ENCODE measurements at places on chromosomes 2 and 18.

DNA sequence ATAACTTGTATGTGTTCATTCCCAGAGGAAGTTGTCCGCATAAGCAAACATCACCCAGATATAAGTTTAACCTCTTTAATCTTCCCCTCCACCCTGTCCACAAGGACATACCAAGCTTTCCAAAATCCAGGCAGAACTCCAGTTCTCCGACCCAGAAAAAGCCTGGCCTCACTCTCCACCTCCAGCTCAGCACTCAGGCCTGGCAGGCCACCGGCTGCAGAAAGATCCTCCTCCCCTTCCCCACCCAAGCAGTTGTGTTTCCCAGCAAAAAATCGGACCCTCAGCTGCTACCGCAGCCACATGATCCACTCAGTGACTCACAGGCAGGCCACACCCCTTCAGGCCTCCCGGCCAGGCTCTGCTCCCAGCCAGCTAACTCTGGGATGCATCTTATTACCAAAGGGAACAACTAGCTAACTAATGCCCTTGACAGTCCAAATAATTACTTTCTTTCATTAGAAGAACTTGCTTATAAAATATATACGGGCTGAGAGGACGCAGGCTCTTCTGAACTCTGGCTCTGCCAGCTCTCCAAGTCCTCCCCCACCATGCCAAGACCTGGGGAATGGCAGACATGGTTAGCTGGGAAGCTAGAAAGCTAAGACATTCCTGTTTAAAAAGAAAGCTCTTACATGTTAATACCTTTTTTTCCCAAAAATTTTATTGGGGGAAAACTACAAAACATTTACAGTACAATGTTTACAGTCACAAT lies 4.5 kb downstream of the ZFP36L2 start:
- DNase-seq, result peak; percentile 38

DNA sequence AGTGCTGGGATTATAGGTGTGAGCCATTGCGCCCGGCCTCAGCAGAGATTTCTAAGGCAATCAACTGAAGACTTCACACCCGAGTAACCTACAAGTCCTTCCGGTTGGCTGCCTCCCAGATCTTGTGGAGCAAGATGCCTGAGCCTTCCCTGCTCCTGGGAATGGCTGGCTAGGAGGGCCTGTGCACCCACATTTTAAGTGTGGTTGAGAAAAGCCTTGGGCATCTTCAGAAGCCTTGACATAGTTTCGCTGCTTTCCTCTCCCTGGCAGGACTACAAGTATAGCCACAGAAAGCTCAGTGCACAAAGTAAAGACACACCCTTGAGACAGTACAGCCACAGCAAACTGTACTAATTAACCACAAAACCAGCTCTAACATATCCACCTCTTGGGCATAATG lies 35.2 kb downstream of the E2F6 start:
- DNase-seq, result no peak

- no peak for DNase-seq
Measured at GRCh38 chr2:21195326-21195725, 71.6 kb downstream of the TDRD15 start.

DNA sequence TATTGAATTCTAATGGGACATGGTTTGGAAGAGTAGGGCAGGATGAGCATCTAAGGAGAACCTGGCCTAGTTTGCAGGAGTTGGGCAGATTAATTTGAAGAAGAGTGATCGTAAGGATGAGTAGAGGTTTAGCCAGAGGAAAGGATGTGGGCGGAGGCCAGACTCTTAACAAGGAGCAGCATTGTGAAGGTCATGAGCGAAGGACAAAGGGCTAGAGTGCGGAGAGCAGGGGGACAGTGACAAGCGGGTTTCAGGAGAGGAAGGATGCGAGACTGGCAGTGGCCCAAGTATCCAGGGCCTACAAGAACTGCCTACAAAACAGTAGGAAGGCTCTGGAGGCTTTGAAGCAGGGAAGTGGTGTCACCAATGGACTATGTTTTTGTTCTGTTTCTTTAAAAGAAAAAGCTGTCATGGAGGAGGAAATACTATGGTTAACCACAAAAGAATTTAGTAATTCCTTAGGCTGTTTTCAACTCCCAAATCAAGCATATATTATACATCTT lies 20.1 kb downstream of the SLC66A3 start:
- no peak for DNase-seq

DNA sequence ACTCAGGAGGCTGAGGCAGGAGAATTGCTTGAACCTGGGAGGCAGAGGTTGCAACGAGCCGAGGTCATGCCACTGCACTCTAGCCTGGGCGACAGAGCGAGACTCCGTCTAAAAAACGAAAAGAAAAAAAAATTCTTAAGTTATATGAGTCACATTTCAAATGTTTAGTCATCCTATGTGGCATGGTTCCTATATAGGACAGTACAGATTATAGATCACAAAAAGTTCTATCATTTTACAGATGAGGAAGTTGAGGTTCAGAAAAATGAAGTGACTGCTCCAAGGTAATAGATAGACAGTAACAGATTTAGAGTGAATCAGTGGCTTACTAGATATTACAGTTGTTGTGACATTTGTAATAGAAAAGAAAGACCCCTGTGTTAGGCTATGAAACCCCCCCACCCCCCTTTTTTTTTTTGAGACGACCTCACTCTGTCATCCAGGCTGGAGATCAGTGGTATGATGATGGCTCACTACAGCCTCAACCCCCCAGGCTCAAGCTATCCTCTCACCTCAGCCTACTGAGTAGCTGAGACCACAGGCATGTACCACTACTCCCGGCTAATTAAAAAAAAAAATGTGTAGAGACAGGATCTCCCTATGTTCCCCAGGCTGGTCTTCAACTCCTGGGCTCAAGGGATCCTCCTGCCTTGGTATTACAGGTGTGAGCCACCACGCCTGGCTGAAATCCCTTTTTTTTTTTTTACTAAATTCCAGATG lies 22.7 kb downstream of the PTPN4 start:
- no peak for DNase-seq

DNA sequence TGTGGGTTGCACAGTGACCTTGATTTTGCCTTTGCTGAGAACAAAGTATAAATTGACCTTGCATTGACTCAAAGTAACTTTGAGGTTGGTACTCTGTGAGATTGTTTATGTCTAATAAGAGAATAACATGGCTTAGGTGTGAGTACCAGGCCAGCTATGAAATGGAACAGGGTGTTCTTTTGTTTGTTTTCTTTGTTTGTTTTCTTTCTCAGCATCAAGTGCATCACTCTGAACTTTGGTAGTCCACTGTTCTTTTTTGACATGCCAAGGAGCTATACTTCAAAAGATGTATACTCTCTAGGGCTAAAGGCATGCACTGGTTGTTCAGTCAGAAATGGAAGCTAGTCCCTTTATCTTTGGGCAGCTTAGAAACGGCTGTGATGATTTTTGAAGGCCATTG lies 5.1 kb downstream of the ABCB11 start:
- DNase-seq, result no peak

DNA sequence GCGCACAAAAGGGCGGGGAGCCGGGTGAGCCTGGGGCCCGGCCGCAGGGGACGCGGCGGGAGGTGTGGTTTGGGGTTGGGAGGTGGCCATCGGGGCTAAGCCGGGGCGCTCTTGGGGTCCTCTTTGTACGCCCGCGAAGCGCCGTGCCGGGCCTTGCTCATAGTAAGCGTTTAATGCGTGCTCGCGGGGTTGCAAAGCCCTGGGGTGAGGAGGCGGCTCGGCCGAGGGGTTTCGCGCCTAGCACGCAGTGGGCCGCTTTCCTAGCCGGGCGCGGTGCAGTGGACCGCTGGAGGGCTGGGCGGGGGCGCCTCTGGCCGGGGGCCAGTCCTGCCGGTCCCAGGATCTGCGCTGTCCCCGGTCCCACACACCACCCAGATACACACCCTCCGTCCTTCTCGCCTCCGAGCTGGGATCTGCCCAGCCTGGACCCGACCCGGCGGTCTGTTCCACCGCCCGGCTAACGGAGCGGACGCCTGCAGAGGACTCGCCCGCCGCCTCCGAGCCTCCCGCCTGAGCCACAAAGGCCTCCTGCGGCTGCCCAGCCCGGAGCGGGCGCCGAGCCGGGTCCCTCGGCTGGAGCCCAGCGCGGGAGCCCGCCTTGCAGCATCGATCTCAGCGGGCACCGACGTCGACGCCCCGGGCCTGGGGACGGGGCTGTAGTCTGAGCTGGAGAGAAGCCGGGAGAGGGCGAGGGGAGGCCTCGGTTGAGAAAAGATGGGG lies 564 bp downstream of the DPYSL5 start:
- DNase-seq, result no peak

- DNase-seq, result no peak
Measured at GRCh38 chr2:29304399-29305060, 189.3 kb downstream of the CLIP4 start.

DNA sequence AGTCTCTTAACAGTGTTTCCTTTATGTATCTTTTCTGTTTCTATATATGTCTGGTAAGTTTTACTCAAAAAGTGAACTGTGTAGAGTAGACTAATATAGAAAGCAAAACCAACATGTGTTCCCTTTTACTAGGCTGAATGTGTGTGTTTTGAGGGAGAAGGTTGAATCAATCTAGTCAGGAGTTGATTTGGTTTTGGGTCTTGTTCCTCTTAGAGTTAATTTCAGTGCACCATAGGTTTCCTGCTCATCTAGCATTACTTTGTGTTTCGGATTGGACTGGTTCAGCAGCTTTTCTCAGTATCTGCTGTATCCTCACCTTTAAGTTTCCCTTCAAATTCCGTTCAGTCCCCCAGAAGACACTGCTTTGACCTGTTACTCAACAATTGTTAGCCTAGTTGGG lies 52.0 kb upstream of the TRIM43 start:
- no peak for DNase-seq

GRCh38 chr2:37090019-37090477 lies 5.7 kb downstream of the GPATCH11 start:
- DNase-seq, result no peak

GRCh38 chr2:72750977-72751639 lies 74.7 kb downstream of the EXOC6B start:
- DNase-seq, result no peak

DNA sequence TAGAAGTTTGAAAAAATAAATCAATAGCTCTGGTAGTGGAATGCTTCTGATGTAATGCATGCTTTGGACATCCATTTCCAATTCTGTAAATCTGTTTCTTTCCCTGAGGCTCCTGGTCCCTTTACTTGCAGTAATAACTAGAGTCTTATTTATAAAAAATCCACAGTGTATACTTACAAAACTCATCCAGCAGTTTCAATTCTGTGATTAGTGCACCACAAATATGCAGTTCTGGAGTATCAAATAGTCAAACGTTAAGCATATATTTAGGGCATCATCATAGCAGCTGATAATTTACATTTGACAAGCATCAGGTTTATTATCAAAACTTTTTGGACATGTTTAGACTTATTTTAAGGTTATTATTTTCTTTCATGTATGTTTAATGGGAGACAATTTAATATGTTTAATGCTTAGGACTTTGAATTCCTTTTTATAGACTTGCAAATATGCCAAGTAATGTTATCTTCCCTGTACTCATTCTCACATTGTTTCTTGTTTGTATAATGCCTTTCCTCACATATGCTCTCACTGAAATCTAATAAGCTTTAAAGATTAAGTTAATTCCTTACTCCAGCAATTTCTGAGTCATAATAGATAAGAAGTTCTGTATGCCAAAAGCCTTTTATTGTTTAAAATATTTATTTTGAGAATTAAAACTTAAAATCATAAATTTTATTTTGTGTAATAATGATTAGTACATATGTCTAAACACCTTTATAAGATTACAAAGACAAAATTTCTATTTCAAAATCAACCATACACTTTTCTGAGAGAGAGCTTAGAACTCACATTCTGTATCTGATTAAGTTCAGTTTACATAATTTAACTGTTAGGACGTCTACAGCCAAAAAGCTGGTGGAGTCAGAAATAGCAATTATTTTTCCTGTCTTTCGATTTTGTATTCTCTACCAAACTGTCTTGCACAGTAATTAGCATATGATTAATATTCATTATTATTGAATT lies 341.5 kb upstream of the TMEFF2 start:
- no peak for DNase-seq

- no peak for DNase-seq
Measured at GRCh38 chr2:119575439-119575838, 31.2 kb downstream of the CFAP221 start.

GRCh38 chr18:66005831-66006588 lies 255.2 kb downstream of the CDH7 start:
- DNase-seq, result no peak

DNA sequence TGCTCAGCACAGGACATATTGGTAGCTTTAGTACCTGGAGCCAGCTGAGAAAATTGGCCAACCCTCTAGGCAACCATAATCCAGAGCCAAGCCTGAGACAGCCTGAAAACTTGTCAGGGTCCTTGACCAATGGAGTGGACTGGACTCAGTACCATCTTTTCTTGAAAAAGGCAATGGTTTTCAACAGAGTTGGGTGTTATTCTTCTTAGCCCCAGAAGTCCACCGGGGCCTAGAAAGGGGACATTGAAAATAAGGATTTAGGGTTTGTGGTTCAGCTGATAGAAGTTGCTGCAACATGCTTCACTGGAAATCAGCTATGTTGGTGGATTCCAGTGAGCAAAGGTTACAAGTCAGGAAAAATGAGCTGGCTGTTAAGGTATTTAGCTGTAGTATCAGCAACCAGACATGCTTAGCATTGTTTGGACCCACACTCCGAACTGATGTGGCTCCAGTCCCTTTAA lies 22.1 kb upstream of the CNOT11 start:
- no peak for DNase-seq
